Cardiac fibroblast (primary cell): ENCODE measurements at places on chromosomes 3 and 15.
A peak's percentile ranks its signal among the peaks of the same experiment; 100 is the strongest.

DNA sequence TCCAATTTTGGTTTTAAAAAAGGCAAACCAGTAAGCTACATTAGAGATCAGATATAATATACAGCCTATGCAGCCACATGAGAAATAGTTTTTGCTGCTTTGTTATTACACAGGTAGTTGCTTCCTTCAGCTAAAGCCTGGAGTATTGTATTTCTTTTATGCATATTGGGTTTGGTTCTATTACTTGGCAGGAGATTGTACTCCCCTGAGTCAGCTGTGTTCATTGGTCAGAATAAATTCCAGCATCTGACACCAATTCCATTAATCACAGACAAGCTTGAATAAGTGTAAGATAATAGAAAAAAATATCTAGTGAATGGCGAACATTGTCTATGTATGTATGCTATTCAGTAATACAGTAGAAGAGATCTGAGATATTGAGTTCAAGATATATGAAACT, 26.1 kb upstream of the ZCWPW2 start:
- DNase-seq, result peak; percentile 59

DNA sequence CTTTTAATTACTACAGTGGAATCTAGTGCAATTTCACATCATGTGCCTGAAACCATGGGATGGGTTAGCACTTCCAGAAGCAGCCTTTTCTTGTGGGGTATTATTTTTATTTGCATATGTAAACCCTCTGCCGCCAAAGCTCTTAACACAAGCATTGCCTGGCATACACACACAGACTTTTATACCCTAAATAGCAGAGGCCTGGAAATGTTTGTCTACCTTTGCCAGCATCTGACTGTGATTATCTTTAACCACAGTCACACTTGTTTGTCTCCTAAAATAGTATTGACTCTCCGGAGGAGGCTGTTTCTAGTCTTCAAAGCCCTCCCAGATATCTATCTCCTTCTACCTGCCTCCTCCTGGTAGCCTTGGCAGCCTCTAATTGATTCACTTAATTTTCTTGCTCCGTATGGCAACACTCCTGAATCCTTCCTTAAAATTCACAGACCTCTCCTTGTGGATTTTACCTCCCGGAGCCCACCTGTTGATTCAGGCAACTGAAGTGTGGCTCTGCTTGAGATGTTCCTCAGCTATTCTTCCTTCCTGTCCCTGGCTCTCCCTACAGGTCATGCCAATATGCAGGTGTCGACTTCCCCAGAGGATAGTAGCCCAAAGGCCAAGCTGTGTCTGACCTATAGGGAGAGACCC, 127.1 kb upstream of the UMPS start:
- no peak for DNase-seq

DNA sequence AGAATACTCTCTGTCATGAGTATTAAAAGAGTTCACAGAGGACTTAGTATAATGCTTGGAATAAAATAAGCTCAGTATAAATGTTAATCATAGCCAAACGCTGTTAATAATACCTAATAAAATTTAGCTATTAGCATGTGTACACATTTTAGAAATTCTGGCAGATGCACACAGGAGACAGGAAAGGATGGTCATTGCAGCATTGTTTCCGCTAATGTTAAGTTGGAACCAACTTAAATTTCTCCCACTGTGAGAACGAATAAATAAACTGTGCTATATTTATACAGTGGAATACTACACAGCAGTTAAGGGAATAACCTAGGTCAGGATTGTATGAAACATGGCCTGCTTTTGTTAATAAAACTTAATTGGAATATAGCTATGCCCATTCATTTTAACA, 370.4 kb upstream of the TGFBR2 start:
- DNase-seq, result no peak

DNA sequence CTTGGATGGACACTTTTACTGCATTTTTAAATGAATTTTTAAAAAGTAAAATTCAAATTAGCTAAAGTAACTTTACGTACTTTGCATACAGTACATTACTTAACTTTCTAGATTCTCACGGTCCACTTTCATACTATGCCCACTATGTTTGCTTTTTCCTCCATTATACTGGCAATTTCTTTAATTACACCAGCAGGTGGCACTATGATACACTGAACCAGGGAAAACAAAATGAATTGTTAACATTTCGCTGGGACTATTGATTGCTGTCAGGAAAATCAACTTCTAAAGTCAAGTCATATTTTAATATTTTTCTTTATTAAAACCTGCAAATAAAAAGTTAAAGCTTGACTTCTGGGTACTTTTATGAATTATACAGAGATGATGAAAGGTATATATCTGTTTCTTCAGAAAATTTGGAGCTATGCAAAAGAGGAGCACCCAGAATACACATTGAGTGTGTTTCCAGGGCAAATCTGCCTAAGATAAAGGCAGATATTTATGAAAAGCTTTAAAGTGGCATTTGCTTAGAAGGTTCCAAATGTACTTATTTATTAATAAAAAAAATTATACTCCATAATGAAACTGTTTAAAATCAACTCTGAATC, 21.8 kb upstream of the POU1F1 start:
- DNase-seq, result peak; percentile 55

GRCh38 chr15:51735228-51736010, 2.0 kb downstream of the LYSMD2 start:
- no peak for DNase-seq

GRCh38 chr3:193984876-193985275, 151.1 kb upstream of the HES1 start:
- DNase-seq, result no peak

DNA sequence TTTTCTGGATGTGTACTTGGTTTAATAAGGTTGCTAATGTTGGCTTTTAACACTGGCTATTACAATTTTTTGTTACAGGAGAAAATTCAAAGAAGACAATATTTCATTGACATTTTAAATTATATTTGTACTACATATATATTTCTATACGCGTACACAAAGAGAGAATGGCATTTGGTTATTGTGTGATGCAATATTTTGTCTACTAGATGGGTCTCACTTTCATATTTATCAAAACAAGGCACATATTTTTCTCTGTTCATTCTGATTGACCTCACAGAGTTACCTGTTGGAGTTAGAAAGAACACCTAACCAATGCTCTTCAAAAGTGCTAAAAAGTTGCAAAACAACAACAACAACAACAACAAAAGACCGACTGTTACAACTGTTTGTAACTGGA, 50.2 kb upstream of the VGLL3 start:
- no peak for DNase-seq

- DNase-seq, result no peak
Observed at GRCh38 chr3:14389166-14389606, 13.2 kb upstream of the SLC6A6 start.

DNA sequence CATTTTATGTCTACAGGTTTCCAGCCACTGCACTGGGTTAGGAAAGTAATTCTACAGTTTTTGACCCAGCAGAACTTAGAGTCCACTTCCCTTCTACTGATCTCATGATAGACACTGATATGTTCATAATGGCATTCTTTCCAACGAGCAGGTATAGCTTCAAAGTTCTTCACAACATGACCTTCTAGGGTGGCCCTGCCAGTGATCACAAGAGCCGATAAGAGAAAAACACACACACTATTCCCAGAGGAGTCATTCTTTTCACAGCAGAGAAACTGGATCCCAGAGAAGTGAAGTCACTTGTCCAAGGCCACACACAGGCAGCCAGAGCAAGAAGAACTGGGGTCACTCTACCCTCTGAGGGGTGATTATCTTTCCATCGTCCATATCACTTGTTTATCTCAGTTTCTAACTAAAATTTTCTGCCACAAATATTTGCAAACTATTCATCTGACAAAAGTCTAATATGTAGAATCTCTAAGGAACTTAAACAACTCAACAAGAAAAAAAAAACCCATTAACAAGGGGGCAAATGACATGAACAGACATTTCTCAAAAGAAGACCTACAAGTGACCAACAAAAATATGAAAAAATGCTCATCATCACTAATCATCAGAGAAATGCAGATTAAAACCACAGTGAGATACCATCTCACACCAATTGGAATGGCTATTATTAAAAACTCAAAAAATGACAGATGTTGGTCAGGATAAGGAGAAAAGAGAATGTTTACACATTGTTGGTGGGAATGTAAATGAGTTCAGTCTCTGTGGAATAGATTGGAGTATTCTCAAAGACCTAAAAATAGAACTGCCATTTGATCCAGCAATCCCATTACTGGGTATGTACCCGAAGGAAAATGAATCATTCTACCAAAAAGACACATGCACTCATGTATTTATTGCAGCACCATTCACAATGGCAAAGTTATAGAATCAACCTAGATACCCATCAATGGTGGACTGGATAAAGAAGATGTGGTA, 31.5 kb downstream of the SPTSSB start:
- peak; percentile 8 for DNase-seq

DNA sequence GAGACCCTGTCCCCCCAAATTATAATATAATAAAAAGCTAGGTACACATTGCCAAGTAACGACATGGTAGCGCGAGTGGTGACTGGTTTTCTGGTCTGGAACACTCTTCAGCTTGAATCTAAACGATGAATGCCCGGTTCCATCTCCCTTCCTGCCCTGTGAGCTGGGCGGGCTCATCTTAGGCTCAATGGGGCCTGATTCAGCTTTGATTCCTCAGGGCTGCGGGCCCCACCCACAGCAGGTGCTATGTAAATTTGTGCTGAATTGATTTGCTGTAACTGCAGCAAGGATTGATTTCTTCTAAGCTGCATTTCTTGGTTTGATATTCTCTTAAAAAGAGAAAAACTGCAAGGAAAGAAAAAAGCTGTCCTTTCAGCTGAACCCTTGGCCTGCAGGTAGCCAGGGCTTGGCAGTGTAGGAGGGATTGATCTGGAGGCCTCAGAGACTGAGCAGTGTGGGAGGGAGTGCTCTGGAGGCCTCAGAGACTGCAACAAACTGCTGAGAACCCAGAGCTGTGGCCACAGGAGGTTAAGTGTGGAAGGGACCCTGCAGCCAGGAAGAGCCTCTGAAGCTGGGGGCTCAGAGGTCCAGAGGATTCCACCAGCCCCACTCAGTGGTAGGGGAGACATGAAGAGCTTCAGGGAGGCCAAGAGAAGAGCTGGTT, 231.6 kb downstream of the XXYLT1 start:
- DNase-seq, result no peak

DNA sequence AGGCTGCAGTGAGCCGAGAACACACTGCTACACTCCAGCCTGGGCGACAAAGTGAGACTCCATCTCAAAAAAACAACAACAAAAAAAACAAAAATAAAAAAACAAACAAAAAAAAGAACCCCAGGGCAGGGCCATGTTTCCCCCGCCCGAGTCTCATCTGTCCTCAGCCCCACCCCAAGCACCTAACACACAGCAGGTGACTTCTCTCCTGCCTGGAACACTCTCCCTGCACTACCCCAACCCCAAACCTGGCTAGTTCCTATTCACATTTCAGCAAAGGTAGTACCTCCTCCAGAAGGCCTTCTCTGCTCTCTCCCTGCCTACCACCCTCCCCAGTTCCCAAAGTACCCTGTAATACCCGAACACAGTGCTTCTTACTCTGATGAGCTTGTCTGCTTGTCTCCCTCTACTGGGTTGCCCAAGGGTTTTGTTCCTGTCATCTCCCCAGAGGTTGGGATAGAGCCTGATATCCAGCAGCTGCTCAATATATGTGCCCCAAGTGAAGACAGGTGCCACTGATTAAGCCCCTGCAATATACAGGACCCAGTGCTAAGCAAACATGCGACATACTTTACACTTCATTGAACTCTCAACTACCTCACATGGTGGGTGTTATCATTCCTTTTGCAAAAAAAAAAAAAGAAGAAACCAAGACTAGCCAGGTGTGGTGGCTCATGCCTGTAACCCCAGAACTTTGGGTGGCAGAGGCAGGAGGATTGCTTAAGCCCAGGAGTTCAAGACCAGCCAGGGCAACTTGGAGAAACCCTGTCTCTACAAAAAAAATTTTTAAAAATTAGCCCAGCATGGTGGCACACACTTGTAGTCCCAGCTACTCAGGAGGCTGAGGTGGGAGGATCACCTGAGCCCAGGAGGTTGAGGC, 103.6 kb downstream of the DAPK2 start:
- DNase-seq, result no peak

GRCh38 chr15:81941479-81941878, 104.3 kb downstream of the MEX3B start:
- DNase-seq, result no peak

GRCh38 chr3:64878362-64878761, 190.6 kb upstream of the ADAMTS9 start:
- peak; percentile 31 for DNase-seq

DNA sequence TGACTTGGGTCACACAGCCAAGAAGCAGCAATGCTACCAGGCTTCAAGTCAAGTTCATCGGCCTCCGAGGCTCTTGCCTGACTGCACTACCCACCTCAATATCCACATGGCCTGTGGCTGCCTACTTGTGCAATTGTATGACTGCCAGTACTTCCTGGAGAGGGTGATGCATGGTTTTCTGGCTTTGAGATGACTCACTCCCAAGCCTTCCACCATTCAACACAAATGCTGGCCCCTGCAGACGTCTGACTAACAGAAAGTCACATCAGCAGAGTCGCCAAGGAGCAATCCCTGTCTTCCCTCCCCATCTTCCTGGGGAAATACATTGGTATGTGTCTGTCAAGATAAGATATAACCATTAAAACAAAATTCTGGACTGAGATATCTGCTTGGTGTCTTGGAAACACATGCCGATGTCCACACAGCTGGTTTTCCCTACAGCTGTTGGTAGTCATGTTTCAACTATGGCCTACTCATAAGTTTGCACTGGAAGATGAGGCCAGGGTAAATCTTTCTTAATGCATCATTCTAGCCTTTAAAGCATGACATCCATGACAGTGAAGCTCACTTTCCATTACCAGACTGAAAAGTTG, 79.6 kb upstream of the SPATA12 start:
- DNase-seq, result peak; percentile 99

- DNase-seq, result peak; percentile 19
Observed at GRCh38 chr3:54353946-54354345, 231.6 kb downstream of the CACNA2D3 start.

- no peak for DNase-seq
Observed at GRCh38 chr3:190016966-190017365, 103.7 kb downstream of the P3H2 start.

- peak; percentile 26 for DNase-seq
Observed at GRCh38 chr3:79418855-79419621, 348.8 kb downstream of the ROBO1 start.
